ENCODE measurements at places on chromosomes 2 and 18. TPM values are rescaled to one million over a fixed set of nuclear protein-coding genes. Genes with fewer than 3 reads are reported as not detected.

Gene SATB2
- 9.1 TPM for total RNA-seq

Gene ASB18
- 2.0 TPM for total RNA-seq

Gene POMC
- 7.8 TPM for total RNA-seq

Gene FAHD2B
- total RNA-seq, result 12.6 TPM

Gene ZNF892
- total RNA-seq, result 10.2 TPM

Gene FRZB
- total RNA-seq, result 7.8 TPM

Gene INO80D
- total RNA-seq, result 19.8 TPM

Gene SLC16A14
- total RNA-seq, result 10.1 TPM

Gene NCK2
- 64.1 TPM for total RNA-seq

Gene MC4R
- not detected for total RNA-seq
